ENCODE measurements at places on chromosomes 6 and 20. TPM values are rescaled to one million over a fixed set of nuclear protein-coding genes. Genes with fewer than 3 reads are reported as not detected.

GRCh38 chr6:169528755-169529154 is 173.1 kb downstream of the WDR27 start:
- H3K4me1 ChIP-seq = peaks cover 22% of the 10 kb centered on the region
- H3K27ac ChIP-seq = no peak overlapping the region
- no peaks in the 10 kb centered on the region for H3K27me3 ChIP-seq

DNA sequence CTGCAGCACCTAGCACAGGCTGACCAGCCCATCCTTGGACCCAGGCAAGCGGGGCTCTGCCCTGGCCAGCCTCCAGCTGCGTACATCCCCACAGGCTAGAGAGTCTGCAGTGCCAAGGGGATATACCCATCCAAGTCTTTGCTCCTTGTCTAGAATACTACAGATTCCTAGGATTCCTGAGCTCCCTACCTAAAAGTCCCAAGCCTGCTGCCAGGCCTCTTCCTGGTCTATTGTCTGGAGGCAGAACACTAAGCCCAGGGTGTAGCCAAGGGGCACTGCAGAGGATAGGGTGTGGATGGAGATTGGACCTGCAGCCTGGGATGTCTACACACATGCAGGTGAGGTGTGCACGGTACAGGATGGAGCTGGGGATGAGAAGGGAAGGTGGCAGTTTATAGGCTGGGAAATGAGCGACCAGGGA is 90.0 kb upstream of the SIRPA start:
- no peaks in the 10 kb centered on the region for H3K27me3 ChIP-seq
- H3K4me3 ChIP-seq = no peak overlapping the region
- H3K4me1 ChIP-seq = peaks cover 40% of the 10 kb centered on the region
- peak; percentile 82 for DNase-seq
- no peaks in the 10 kb centered on the region for H3K36me3 ChIP-seq

- no peak for DNase-seq
- peak overlapping the region; percentile 8 for H3K4me3 ChIP-seq
- H3K36me3 ChIP-seq = no peaks in the 10 kb centered on the region
- H3K27ac ChIP-seq = peak overlapping the region; percentile 76
- H3K27me3 ChIP-seq = no peaks in the 10 kb centered on the region
Measured at GRCh38 chr20:25040438-25040831, 17.5 kb downstream of the ACSS1 start.

DNA sequence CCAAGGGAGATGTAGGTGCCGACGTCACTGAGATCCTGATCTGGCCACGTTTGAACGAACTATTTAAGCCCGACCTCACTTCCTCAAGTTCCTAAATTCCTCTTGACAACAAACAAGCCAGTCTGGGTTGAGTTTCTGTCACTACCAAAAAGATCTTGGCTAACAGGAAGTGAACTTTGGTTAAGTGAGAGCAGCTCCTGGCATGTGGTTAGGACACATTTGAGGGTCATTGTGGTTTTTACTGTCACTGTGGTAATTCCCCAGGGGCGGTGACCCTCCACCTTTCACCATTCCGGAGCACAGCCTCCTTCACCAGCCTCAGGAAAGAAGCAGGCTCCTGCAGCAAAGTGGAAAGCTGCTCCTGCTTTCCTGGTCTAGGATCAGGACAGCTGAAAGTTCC is 43.1 kb upstream of the ZNF831 start:
- H3K27ac ChIP-seq = no peak overlapping the region
- H3K4me1 ChIP-seq = no peaks in the 10 kb centered on the region
- no peaks in the 10 kb centered on the region for H3K36me3 ChIP-seq
- no peak for DNase-seq

GRCh38 chr6:1110941-1111349 is 201.0 kb upstream of the FOXQ1 start:
- no peaks in the 10 kb centered on the region for H3K36me3 ChIP-seq
- peak; percentile 86 for DNase-seq
- no peak overlapping the region for H3K27ac ChIP-seq
- peaks cover 23% of the 10 kb centered on the region for H3K4me1 ChIP-seq
- H3K27me3 ChIP-seq = no peaks in the 10 kb centered on the region

DNA sequence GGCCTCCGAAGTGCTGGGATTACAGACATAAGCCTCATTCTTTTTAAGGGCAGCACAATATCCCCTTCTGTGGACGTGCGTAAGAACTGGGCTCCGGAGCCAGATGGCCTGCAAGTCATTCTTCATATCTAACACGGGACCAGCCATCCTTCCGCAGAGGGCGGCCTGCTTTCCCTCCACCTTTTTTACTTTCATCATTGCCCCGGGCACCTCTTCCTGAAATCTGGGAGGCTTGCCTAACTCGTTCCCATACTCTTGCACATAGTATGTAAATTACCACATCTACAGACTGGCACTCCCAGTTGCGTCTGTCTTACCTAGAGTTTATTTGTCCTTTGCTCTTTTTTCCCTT is 29.9 kb upstream of the SLC23A2 start:
- no peaks in the 10 kb centered on the region for H3K36me3 ChIP-seq
- DNase-seq = no peak
- no peak overlapping the region for H3K27ac ChIP-seq
- no peak overlapping the region for H3K4me3 ChIP-seq

DNA sequence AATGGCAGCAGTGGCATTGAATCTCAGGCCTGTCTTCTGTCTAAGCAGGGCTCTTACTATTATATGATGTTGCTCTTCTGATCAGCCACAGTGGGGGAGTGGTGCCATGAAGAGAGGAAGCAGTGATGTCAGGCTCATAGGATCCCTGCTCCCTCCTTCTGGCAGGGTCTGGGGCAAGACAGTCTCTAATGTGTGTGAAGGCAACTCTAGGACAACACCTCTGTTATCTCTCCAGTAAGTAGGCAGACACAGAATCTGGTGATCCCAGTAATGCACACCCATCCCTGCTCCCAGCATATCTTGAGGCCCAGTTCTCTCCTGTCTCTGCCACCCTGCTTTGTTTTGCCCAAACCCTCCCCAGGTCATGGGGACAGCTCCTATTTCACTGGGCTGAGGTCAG is 8.8 kb downstream of the C20orf202 start:
- H3K27me3 ChIP-seq = no peaks in the 10 kb centered on the region
- DNase-seq = no peak
- no peak overlapping the region for H3K27ac ChIP-seq
- no peaks in the 10 kb centered on the region for H3K36me3 ChIP-seq

DNA sequence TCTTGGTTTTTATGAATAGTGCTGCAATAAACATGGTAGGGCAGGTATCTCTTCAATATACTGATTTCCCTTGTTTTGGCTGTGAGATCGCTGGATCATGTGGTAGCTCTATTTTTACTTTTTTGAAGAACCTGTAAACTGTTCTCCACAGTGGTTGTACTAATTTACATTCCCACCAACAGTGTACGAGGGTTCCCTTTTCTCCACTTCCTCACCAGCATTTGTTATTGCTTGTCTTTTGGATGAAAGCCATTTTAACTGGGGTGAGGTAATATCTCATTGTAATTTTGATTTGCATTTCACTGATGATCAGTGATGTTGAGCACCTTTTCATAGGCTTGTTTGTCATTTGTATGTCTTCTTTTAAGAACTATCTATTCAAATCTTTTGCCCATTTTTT is 8.0 kb upstream of the ARG1 start:
- no peak overlapping the region for H3K27ac ChIP-seq
- H3K4me1 ChIP-seq = no peaks in the 10 kb centered on the region
- no peaks in the 10 kb centered on the region for H3K36me3 ChIP-seq

- peak overlapping the region; percentile 30 for H3K4me3 ChIP-seq
- DNase-seq = no peak
- H3K27ac ChIP-seq = no peak overlapping the region
- H3K27me3 ChIP-seq = no peaks in the 10 kb centered on the region
- H3K4me1 ChIP-seq = peaks cover under 1% of the 10 kb centered on the region
Measured at GRCh38 chr20:35446356-35447078, 8.5 kb upstream of the GDF5 start.

- DNase-seq = no peak
- peaks cover 38% of the 10 kb centered on the region for H3K36me3 ChIP-seq
- no peak overlapping the region for H3K4me3 ChIP-seq
Measured at GRCh38 chr6:32056254-32056653, 18.0 kb downstream of the CYP21A2 start.

- H3K4me1 ChIP-seq = no peaks in the 10 kb centered on the region
- H3K27ac ChIP-seq = no peak overlapping the region
- no peak overlapping the region for H3K4me3 ChIP-seq
- H3K27me3 ChIP-seq = no peaks in the 10 kb centered on the region
Measured at GRCh38 chr20:2394411-2395055, 13.8 kb downstream of the TGM6 start.

DNA sequence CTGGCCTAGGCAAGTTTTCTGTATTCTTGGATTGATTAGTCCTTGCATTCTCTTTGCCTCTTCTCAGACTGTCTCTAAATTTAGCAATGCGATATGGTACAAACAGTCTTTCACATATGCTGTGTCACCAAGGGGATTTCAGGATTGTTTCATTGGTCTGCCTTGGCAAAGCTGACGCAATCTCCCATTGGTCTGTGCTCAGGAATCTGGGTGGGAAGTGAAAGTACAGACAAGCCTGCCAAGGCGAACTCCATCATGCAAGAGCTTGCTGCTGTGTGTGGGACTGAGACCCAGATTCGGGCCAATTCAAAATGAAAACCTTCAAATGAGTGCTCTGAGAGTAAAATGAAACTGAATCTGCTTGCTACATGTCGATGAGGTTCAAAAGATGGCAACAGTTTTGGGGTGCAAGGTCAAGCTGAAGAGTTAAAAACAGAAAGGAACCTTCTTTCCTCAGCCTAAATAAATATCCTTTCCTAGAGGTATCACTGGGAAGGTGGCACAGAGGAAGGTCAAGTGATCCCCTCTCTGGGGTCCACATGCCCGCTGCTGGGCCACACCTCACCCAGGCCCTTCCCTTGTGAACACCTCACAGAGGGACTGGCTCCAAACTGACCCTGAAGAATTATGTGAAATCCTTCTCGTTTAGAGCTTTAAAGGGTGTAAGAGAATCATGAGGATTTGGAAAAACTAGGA is 198.8 kb upstream of the PREP start:
- H3K4me1 ChIP-seq = peaks cover 48% of the 10 kb centered on the region
- DNase-seq = no peak
- no peaks in the 10 kb centered on the region for H3K27me3 ChIP-seq
- H3K36me3 ChIP-seq = no peaks in the 10 kb centered on the region
- H3K27ac ChIP-seq = peak overlapping the region; percentile 78
- H3K4me3 ChIP-seq = peak overlapping the region; percentile 10

The CST1 gene
- not detected for total RNA-seq

The TPX2 gene
- 6.1 TPM for total RNA-seq

The DNMT3B gene
- total RNA-seq = 1.2 TPM

The OR2J3 gene
- total RNA-seq = not detected

The MARCKS gene
- 46.4 TPM for total RNA-seq

The CDH4 gene
- total RNA-seq = 0.25 TPM

The PKHD1 gene
- 0.49 TPM for total RNA-seq

The SPAG4 gene
- 6.9 TPM for total RNA-seq

The WFDC2 gene
- 2.2 TPM for total RNA-seq

Measured in vagina (tissue), 2 donors.